ENCODE measurements at places on chromosomes 12 and 14.

- no peak for DNase-seq
Observed at GRCh38 chr12:2456813-2457186, 338.0 kb upstream of the FKBP4 start.

DNA sequence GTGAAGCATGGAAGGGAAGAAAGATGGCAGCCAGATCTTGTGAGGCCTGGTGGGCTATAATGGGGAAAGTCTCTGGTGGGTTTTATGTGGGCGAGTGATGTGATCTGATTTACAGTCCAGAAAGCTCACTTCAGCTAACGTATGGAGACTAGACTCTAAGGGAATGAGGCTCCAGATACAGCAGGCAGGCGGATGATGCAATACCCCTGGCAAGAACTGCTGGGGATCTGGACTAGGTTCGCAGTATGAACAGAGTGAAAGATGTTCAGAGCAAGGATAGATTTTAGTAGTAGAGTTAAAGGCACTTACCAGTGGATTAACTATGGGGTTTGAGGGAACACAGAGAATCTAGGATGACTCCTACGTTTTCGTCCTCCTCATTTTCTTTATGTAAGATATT lies 253.1 kb downstream of the ANO2 start:
- no peak for DNase-seq

GRCh38 chr12:1282670-1283315 lies 291.8 kb downstream of the ERC1 start:
- no peak for DNase-seq

GRCh38 chr14:72975770-72976169 lies 49.5 kb downstream of the DCAF4 start:
- DNase-seq = peak; percentile 60

DNA sequence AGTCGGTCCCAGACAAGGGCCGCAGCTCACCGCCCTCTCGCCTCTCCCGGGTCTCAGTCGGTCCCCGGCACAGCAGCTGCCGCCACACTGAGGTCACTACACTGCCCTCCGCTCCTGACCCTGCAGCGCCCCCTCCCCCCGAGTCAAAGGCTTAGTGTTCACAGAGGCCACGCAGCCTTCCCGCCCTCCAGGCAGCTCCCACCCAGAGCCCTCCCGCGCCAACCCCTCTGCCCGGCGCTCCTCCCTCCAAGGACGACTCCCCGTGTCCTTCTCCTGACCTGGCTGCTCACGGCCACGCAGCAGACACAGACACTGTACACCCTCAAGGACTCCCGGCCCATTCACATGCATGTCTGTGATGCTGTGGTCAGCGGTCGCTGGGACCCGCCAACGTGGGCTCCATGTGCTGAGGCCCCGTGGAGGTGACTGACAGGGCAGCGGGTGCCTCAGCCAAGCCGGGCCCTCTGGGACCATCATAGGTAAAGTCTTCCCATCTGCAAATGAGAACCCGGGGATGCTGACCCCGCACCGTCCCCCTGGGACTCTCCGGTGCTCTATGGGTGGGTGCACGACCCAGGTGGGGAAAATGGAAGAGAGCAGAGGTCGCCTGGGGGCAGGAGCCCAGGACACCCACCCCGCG lies 16.3 kb upstream of the GALNT9 start:
- no peak for DNase-seq

DNA sequence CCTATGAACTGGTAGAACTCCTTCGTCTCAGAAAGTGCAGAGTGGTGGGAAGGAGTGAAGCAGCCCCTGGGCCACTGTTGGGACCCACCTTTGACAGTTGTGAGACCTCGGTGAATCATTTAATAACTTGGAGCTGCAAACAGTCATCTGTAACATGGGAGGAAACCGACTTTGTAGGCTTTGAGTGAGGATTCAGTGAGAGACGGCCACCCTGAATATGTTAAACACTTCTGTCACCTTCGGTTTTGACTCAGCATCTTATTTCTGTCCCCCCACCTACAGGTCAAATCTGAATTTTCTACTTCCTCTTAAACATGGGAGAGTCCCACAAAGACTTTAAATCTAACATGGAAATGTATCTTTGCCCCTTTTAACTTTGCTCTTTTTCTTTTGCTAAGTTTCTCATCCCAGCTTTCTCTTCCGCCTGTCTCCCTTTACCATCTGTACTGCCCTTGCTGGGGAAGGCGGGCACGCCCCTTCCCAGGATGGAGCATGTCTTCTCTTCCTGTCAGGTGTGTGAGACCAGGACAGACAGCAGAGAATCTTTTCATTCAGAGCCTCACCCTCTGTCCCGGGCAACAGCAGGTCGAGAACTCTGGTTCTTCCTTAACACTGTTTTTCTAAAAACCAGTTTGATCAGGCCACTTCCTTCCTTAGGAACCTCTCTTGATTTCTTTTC lies 37.1 kb downstream of the ZC3H14 start:
- DNase-seq = no peak

DNA sequence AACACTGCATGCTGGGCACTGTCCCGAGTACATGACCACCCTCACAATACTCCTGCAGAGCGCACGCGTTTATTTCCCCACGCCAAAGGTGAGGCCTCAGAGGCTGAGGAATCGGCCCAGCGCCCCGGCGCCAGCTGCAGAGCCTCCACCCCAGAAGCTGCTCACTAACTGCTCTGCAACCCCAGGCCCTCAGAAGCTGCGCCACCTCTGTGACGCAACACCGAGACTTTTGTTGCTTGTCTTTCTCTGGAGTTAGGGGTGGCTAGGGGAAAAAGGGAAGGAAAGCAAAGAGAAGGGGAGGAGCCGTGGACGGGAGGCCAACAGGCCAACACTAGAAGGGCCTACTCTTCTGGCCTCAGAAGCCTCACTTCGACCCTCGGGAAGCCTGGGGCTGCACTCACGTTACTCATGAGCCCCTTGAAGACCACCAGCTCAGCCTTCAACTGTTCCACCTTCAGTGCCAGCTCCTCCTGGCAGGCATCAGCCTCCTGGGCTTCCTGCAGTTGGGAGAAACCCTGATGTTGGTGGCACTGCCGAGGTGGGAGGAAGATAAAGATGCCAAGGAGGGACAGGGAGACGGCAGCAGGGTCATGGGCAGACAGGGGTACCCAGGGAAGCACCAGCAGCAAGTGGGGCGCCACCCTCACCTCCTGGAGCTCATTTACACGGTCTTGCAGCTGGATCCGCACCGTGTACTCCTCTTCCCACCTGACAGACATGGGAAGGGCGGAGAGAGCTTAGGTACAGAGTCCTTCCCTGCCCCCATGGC lies 5.4 kb downstream of the IFFO1 start:
- peak; percentile 34 for DNase-seq

DNA sequence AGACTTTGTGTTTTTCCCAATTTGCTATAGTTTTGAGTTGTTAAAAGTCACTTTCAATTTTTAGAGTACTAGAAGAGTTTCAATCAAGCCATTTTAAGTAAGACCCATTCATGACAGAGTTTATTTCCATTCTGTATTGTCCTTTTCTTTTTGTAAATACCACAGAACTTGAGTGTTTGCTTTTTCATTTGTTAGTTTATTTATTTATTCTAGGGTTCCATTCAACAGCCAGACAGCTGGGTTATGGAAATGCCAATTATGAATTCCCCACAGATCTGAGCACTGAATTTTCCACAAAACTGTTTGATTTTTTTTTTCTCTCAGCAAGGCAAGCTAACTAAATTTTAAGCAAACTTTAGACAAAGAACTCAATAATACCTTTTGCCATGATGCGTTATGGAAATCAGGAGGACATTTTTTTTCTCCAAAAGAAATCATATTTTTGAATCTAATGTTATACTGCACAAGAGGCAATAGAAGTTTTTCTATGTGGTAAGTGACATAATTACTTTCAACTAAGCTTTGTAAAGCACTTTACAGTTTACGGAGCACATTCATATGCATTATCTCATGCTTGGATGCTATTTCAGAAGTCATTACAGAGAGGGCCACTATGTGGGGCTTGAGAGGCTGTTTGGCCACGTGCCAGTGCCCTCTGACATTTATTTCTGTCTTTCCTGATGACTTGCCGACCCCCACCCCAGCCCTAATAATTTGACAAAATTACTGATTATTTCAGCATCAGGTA lies 181.5 kb downstream of the VRK1 start:
- no peak for DNase-seq
